Upper lobe of left lung (tissue), 6 donors: ENCODE measurements at places on chromosomes 1 and 21. TPM values are rescaled to one million over a fixed set of nuclear protein-coding genes. Genes with fewer than 3 reads are reported as not detected.

- no peaks in the 10 kb centered on the region for H3K36me3 ChIP-seq
- no peak overlapping the region for H3K27ac ChIP-seq
- H3K4me1 ChIP-seq, result peaks cover 10% of the 10 kb centered on the region
- no peaks in the 10 kb centered on the region for H3K27me3 ChIP-seq
- no peak for DNase-seq
Measured at GRCh38 chr1:157404614-157405013, 147.7 kb downstream of the FCRL5 start.

GRCh38 chr1:206971029-206971655 is 882 bp upstream of the FCAMR start:
- peaks cover 8% of the 10 kb centered on the region for H3K4me1 ChIP-seq
- H3K36me3 ChIP-seq, result no peaks in the 10 kb centered on the region
- DNase-seq, result no peak
- no peak overlapping the region for H3K27ac ChIP-seq

DNA sequence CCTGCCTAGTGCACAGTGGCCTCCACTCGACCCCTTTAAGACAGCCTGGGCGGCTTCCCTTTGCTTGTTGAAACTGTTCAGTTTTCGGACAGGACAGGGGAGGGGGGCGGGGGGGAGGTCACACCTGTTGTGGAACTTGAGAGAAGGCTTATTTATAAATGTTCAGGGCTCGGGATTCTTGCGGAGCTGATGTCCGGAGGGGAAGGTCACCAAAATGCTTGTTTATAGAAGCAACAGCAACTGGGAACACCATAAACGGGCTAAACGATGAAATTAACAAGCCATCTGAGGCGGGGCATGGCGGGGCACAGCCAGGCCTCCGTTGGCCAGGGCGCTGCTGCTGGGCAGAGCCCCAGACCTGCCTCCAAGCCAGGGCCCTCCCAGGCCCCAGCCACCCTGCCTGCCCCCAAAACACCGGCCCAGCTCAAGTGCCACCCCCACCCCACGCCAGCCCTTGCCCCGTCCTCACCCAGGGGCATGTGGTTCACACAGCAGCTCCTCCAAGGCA is 59.8 kb upstream of the CASZ1 start:
- no peak overlapping the region for H3K27ac ChIP-seq
- no peak overlapping the region for H3K4me3 ChIP-seq
- no peak for DNase-seq
- H3K4me1 ChIP-seq, result no peaks in the 10 kb centered on the region

DNA sequence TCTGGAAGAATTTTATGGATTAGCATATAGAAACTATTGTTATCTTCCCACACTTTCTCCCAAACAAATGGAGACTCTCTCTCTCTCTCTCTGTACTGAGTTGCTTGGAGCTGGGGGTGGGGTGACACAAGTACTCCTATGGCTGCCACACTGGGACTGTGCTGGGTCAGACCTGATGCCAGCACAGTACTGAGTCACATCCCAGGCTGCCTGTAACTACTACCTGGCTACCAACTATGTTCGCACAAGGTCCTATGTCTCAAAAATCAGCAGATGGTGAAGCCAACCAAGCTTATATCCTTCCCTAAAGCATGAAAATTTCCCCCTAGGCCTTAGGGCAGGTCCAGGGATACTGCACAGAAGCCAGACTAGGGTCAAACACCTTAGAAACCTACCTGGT is 66.6 kb downstream of the FAF1 start:
- no peaks in the 10 kb centered on the region for H3K36me3 ChIP-seq
- H3K4me3 ChIP-seq, result no peak overlapping the region
- no peak for DNase-seq
- H3K27me3 ChIP-seq, result no peaks in the 10 kb centered on the region
- H3K4me1 ChIP-seq, result no peaks in the 10 kb centered on the region

DNA sequence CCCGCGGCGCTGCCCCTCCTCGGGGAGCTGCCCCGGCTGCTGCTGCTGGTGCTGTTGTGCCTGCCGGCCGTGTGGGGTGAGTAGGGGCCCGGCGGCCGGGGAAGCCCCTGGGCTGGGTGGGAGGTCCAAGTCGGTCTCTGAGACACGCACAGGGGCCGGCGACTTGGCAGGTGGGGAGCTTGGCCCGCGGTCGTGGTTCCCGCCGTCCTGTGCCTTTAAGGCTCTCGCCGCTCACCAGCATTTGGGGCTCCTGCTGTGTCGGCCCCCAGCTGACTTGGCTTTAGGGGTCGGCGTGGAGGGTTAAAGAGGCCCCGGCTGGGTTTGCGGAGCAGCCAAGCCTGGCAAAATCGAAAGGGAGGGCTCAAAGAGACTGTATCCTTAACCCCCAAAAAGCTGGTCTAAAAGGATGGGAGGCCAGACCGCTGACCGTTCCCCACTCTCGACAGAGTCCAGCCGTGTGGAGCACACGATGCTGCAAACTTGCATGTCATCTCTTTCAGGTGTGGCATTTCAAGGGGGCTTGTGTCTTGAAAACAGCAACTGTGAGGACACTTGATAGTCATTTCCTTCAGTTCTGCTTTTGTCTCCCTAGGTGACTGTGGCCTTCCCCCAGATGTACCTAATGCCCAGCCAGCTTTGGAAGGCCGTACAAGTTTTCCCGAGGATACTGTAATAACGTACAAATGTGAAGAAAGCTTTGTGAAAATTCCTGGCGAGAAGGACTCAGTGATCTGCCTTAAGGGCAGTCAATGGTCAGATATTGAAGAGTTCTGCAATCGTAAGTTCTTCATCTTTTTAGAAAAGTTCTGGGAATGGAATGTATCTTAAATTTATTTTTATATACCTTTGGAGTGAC is 540 bp downstream of the CD55 start:
- H3K36me3 ChIP-seq, result peaks cover 39% of the 10 kb centered on the region
- H3K27me3 ChIP-seq, result no peaks in the 10 kb centered on the region
- H3K4me1 ChIP-seq, result peaks cover 35% of the 10 kb centered on the region

GRCh38 chr1:26994787-26995517 is 1.5 kb downstream of the TRNP1 start:
- H3K27me3 ChIP-seq, result peaks cover 22% of the 10 kb centered on the region
- no peaks in the 10 kb centered on the region for H3K36me3 ChIP-seq

- H3K4me3 ChIP-seq, result peak overlapping the region; percentile 11
- peak overlapping the region; percentile 65 for H3K27ac ChIP-seq
- DNase-seq, result peak; percentile 71
Measured at GRCh38 chr1:203480525-203481084, 5.0 kb downstream of the PRELP start.

- H3K4me3 ChIP-seq, result no peak overlapping the region
- no peak for DNase-seq
- H3K27ac ChIP-seq, result no peak overlapping the region
- H3K27me3 ChIP-seq, result no peaks in the 10 kb centered on the region
- H3K4me1 ChIP-seq, result no peaks in the 10 kb centered on the region
Measured at GRCh38 chr1:31795096-31795675, 20.6 kb downstream of the SPOCD1 start.

CCDC27 gene
- not detected for total RNA-seq

HSD3B2 gene
- total RNA-seq, result not detected

NFASC gene
- 7.3 TPM for total RNA-seq

ASAP3 gene
- 29.5 TPM for total RNA-seq

C1orf141 gene
- total RNA-seq, result 0.61 TPM
